Hematopoietic multipotent progenitor cell treated with erythropoietin and hydrocortisone succinate and interleukin-3 and kit ligand, for 6 days (in vitro differentiated cells): ENCODE measurements at places on chromosomes 16 and 17.

GRCh38 chr16:12612598-12613101 lies 191.0 kb downstream of the CPPED1 start:
- no peak for DNase-seq

GRCh38 chr16:88550246-88550661 lies 19.9 kb upstream of the ZC3H18 start:
- DNase-seq = no peak

GRCh38 chr16:67677712-67678111 lies 11.1 kb downstream of the C16orf86 start:
- no peak for DNase-seq

- DNase-seq = no peak
Observed at GRCh38 chr17:48192321-48192731, 84.8 kb downstream of the SNX11 start.

DNA sequence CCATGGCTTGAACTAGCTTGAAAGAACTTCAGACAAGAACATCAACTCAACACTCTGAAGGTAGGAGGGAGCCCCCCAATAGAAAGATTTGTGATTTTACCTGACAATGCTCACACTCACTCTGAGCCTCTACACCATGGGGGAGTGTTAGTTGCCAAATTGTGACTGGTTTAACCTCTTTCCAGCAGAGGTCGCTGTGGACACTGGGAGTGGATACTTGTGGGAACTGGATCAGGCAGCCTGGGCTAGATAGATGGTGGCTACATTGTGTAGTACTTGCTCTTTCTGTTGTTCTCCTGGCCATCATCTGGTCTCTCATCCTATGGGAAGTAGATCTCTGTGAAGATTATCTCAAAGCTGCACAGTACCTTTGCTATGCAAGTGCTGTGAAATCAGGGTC lies 2.9 kb downstream of the SMPD3 start:
- peak; percentile 91 for DNase-seq

GRCh38 chr17:54770836-54771235 lies 129.8 kb upstream of the TOM1L1 start:
- no peak for DNase-seq

DNA sequence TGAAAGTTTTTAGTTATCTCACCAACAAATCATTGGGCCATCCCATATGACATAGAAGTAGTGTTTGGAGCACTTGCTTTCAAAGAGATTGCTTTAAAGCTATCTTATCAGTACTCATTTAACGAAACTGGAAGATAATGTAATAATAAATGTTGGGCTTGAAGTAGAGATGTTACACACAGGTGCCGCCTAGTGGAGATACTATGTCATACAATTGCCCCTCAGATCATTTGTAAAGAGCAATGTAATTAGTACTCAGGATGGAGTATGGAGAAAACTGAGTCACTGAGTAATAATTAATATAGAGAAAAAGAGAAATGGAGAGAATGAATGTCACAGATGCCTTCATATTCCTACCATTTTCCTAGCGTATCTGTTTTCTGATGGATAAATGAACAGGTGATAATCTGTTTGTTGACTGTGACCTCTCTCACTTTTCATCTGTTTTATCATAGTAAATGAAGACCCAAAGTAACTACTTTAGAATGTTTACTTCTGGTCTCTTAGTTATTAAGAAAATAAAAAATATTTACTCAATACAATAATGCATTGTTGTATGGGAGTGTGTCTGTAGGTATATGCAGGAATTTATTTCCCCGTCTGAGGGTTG lies 80.4 kb downstream of the EFCAB5 start:
- DNase-seq = peak; percentile 85

GRCh38 chr17:66233023-66233753 lies 4.0 kb upstream of the APOH start:
- no peak for DNase-seq

DNA sequence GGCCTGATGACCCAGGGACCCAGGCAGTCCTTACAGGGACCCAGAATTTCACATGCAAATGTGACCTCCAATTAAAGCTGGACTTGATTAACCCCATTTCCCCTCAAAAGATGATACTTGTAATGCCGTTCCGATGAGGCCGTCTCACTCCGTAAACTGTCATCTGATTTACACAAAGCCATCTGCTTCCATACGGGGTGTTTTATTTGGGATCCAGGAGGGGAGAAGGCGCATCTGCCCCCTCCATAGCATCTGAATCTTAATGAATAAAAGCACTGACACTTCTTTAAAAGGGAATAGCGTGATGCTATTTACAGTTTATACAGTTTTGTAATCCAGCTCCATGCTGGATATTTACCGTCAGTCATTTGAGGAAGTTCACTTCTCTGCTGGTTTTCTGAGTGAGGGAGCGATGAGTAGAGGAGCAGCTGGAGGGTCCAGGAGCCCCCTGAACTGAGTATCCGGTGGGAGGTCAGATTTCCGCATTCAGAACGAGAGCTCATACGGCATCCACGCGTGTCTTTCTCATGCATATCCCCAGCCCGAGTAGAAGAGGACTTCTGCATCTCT lies 452.7 kb downstream of the WWOX start:
- no peak for DNase-seq

- peak; percentile 56 for DNase-seq
Observed at GRCh38 chr17:309361-309888, 43.2 kb downstream of the RPH3AL start.

- DNase-seq = no peak
Observed at GRCh38 chr16:25034911-25035310, 19.7 kb upstream of the ARHGAP17 start.

GRCh38 chr17:64343071-64343774 lies 47.4 kb downstream of the PECAM1 start:
- no peak for DNase-seq

GRCh38 chr16:88014954-88015805 lies 63.9 kb downstream of the BANP start:
- DNase-seq = no peak

DNA sequence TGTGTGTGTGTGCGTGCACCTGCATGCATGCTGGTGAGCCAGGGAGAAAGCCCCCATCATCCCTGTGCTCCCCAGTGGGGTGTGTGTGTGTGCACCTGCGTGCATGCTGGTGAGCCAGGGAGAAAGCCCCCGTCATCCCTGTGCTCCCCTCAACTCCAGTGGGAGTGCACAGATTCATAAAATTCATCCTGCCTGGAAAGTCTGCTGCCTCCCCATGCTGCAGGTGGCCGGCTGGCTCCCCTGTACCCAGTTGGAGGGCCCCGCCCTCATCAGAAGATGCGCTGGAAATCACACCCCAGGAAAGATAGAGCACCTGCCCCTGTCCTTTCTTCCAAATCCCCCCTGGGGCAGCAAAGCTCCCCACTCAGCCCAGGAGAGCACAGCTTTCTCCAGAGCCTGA lies 84.8 kb upstream of the DOC2B start:
- DNase-seq = no peak

- DNase-seq = peak; percentile 48
Observed at GRCh38 chr16:89615596-89616090, 2.2 kb downstream of the DPEP1 start.

GRCh38 chr16:81505011-81505661 lies 60.5 kb downstream of the CMIP start:
- peak; percentile 81 for DNase-seq

GRCh38 chr16:22198547-22199293 lies 7.4 kb upstream of the EEF2K start:
- DNase-seq = peak; percentile 33

- DNase-seq = no peak
Observed at GRCh38 chr17:527247-527646, 174.6 kb upstream of the RPH3AL start.

GRCh38 chr16:56608876-56609462 lies 585 bp downstream of the MT2A start:
- peak; percentile 30 for DNase-seq

GRCh38 chr17:41672153-41672552 lies 16.5 kb upstream of the EIF1 start:
- DNase-seq = no peak

DNA sequence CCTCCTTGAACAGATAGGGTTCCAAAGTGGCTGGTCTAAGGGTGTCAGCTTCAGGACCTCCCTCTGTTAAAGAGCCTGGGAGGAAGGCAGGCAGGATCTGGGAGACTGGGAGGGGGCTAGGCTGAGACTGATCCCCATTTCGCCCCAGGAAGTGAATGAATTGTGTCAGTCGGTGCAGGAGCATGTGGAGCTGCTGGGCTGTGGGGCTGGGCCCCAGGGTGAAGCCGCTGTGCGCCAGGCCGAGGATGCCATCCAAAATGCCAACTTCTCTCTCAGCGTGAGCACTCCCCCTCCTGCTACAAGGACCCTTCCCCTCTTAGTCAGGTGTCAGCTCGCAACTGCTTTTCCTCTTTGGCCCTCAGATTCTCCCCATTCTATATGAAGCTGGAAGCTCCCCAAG lies 6.1 kb downstream of the CARMIL2 start:
- no peak for DNase-seq

- DNase-seq = peak; percentile 53
Observed at GRCh38 chr16:5490499-5490898, 392.9 kb upstream of the EEF2KMT start.

GRCh38 chr16:71351558-71351901 lies 7.0 kb upstream of the CALB2 start:
- no peak for DNase-seq

DNA sequence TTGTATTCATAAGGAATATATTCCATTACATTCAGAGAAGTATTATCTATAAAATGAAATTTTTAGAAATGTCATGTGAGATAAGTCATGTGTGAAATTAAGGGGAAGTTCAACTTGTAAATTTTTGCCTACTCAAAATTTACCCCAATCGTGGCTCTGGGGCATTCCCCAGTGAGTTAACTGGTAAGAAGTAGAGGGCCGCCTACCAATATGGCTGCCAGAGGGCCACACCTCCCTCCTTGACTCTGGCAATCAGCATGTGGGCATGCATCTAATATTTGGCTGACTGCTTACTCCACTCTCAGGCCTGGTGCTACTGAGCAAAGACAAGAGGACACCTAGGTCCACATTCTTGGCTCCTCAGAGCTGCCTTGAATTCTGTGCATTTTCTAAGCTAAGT lies 39.7 kb upstream of the CNTNAP4 start:
- no peak for DNase-seq

DNA sequence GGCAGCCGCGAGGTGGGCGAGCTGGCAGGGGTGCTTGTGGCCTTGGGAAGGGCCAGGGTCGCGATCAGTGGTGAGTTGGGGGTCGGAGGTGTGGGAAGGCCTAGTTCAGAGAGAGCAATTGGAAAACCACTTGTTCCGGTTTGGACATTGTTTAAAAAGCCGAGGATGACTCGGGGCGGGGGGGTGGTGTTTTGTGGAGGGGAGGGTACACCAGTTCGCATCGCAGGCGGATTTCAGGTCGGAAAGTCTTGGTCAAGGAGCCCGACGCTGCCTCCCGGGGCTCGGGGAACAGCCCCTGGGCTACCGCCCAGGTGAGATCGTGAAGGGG lies 66.4 kb downstream of the KPNA2 start:
- DNase-seq = no peak
